ENCODE measurements at places on chromosomes 16 and 17.
A peak's percentile ranks its signal among the peaks of the same experiment; 100 is the strongest.

GRCh38 chr17:57916925-57917858 lies 38.0 kb downstream of the CUEDC1 start:
- peak; percentile 61 for DNase-seq

DNA sequence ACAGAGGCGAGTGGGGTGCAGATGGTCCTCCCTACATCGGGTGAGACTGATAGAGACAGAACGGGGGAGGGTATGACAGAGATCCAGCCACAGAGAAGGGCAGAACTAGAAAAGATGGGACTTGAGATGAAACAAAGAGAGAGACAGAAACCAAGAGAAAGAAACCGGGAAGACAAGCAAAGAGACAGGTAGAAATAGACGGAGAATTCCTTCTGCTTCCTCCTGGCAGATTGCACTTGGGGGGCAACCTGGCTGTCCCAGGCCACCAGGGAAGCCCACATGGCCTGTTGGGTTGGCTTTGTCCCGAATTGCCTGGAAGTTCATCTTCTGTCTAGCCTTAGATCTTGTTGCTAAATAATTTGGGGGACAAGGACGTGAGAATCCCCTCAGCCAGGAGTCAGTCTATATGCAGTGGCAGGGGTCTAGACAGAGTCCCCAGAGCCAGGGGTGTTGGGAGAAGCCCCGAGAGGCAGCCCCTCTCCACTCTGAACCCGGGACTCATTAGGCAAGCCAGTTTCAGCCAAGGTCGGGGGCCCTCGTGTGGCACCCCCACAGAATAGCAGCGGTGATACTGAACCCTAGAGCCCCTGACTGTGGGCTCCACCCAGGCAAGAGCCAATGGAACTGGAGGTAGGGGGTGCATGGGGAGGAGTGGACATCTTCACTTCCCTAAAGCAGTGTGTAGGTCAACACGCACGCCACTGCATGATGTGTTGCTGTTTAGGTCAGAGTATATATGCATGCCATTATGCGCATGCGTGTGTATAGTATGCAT lies 627 bp upstream of the TSPOAP1 start:
- DNase-seq = peak; percentile 37

DNA sequence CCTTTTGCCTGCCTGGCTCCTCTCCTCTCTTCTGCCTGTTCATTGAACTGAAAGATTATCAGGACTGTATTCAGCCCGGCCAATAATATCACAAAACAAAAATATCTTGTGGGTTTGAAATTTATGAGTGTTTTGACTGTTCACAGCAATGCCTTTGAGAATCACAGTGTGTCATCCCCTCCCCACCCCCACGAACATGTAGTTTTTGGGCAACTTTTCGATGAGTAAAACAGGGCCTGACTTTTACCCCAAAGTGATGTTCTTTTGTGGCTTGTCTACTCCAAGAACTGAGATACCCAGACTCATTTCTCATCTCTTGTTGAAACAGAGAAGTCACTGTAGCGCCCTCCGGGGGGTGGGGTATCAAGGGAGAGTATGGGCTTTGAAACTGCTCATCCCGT lies 675.7 kb downstream of the WWOX start:
- DNase-seq = no peak

DNA sequence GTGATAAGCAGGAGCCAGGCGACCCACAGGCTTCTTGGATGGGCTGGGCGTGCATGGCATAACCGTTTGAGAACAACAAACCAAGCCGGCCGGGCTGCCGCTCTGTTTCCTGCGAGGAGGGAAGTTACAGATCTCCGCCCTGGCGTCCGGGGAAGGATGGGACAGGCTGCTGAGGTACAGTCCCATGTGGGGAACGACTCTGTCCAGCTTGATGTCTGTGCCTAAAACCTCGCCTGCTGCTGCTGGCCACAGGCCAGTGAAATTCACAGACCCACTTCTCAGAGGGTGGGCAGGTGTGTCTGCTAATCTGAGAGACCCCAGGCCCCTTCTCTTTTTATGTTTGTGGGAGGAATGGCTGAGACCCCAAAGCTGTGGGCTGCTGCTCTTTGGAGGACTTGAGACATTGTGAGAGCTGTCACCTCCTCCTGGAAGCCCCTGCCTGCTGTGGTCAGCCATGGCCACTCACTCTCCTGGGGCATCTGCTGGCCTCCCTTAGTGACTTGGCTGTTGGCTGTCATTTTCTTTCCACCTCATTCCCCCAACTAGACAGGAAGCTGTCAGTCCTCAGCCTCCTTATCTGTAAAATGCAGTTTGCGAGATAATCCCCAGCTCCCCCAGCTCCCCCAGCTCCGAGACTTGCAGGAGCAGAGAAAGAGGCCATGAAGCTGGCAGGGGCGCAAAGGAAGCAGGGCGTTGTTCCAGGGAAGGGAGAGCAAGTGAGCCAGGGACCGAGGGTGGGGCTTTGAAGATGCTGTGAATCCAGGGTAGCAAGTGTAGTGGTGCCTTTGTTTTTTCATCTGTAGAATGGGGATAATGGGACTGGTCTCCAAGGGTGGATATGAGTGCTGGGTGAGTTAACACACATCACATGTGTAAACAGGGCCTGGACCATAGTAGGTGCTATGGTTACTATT lies 51.0 kb downstream of the CMIP start:
- DNase-seq = no peak

GRCh38 chr17:65978871-65979270 lies 213.1 kb downstream of the CEP112 start:
- no peak for DNase-seq

GRCh38 chr16:89006036-89006752 lies 29.2 kb upstream of the CBFA2T3 start:
- no peak for DNase-seq

GRCh38 chr16:80915079-80915450 lies 91.6 kb downstream of the CMC2 start:
- DNase-seq = no peak

DNA sequence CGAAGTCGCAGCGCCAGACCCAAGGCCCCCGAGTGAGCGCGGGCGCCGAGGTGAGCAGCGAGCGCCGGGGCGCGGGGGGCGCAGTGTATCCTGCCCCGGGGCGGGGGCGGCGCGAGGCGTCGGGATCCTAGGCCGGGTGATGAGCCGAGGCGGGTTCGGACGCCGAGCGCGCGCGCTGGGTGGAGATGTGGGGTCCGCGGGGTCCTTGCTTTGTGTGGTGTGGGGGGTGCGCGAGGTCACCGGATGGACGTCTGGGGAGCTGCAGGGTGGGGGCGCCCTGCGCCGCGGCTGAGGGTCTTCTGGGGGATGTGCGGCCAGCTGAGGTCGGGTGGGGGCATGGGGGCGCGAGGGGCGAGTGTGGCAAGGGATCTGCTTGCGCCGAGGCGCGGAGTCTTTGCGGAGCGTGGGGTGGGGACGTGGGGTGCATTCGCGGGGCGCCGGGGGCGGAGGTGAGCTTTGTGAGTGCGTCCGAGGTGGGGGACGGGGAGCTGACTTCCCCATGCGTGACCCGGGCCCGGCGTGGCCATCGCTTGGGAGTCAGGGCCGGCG lies 560 bp downstream of the RAI1 start:
- no peak for DNase-seq

DNA sequence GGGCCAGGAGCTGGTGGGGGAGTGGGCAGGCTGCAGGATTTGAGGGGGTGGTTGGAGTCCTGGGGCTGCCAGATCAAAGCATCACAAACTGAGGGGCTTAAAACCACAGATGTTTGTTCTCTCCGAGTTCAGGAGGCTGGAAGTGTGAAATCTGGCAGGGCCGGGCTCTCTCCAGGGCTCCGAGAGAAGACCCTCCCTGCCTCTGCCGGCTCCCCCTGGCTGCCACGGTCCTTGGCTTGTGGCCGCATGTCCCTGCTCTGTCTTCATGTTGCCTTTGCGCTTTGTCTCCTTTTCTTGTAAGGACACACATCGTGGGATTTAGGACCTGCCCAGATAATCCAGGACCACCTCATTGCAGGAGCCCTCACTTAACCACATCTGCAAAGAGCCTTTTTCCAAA lies 139.8 kb upstream of the GSE1 start:
- no peak for DNase-seq

GRCh38 chr17:8053600-8053999 lies 14.7 kb downstream of the ALOX15B start:
- DNase-seq = no peak

GRCh38 chr17:47978324-47978723 lies 7.4 kb downstream of the CDK5RAP3 start:
- DNase-seq = peak; percentile 60

GRCh38 chr17:31490019-31490650 lies 98.7 kb downstream of the RAB11FIP4 start:
- DNase-seq = no peak

DNA sequence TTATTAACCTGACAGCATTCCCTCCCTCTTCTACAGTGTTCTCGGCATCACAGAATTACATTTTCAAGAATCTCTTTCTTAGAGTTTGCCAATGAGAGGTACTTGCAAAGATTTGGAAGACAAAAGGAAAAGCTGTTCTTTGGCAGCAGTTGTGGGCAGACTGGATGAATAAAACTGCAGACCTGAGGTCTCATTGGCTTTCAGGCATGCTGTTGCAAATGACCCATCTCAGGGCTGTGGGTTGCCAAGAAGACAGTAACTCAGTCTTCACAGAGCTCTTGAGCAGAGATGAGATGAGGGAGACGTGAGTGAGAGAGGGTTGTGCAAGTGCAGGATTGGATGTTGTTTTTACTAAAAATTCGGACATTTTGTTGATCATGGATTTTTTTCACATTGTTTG lies 11.3 kb upstream of the USP31 start:
- DNase-seq = no peak

- DNase-seq = no peak
These were observed 13.0 kb downstream of the RARA start for GRCh38 chr17:40321961-40322357.

DNA sequence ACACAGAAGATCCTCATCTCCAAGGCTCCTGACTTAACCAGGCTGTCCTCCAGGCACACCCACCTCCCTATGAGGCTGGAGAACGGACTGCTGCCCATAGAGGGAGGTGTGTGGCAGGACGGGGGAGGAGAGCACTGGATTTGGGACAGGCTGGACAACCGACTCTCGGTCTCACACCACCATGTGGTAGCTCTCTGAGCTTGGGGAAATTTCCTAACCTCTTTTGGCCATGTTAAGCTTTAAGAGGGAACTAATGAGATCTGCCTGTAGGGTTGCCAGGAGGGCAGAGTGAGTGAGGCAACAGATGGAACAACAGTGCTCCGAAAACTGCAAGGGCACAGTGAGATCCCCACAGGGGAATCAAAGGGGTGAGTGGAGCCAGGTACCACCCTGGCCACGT lies 32.7 kb downstream of the RHBDL3 start:
- DNase-seq = no peak

DNA sequence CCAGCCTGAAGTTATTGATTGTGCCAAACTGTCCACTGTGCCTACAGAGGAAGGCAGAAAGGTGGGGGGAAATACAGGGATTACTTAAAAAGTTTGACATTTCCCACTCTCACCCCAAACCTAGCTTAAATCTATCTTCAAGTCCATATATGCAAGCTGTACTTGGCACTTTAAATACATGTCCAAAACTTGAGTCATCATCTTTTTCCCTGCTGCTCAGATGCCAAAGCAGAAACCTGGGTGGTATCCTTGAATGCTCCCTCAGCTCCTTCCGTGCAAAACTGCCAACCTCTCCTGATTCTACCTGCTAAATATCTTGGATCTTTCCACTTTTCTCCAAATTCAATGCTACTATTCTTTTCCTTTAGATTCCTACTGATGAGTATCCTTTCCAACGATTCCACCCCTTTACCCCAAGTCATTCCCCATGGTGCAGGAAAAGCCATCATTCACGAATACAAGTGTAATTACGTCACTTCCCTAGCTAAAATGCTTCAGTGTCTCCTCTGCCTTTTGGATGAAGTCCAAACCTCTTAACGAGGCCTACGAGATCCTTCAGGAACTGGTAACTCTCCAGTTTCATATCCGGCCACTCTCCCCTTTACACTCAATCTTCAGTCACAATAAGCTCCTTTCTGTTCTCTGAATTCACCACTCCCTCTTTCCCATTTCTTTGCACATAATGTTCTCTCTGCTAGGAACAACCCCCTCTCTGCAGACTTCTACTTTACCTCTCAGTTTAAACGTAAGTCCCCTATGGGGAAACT lies 9.3 kb downstream of the BECN1 start:
- DNase-seq = no peak

DNA sequence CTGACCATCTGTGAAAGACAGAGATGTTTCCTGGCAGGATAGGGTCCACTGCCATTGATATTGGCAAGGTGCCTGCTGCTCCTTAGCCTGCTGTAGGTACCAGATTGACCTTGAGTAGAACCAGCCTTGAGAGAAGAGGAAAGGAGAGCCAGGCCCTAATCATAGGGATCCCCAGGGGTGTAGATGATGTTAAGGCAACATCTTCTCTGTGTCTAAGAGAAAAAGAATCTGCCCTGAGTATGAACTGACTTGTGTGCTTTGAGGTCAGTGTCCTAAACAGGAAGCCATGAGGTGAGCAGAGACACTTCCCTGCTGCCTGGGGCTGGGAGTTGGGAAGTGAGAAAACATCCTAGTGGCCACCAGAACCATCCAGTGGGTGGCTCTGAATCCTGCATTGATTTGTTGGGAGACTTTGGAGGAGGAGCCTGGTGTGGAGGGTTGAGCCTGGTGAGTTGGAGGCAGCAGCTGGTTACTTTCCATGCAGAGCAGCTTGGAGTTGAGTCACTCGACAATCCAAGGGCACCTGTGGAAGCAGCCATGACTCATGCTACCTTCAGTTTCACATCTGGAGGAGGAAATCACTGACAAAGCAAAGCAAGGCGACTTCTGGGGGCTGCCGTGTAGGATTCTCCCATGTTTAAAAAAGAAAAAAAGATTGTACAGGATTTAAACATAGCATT lies 47.8 kb downstream of the BMERB1 start:
- no peak for DNase-seq

GRCh38 chr16:875182-876040 lies 74.9 kb upstream of the GNG13 start:
- DNase-seq = no peak

DNA sequence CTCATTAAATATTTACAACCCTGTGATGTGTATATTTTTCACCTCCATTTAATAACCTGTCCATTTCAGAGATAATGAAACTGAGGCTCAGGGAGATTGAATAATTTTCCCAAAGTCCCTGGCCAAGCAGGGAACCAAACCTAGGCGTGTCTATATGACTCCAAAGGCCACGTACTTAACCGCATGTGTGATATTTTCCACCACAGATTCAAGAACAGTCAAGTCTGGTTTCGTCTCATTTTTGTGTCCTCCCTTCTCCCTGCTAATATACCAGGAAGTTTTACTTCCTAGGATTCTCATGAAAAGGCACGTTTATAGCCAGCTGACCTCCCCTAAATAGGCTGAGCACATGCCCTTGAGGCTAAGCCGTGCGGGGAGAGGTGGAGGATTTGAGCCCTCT lies 15.3 kb downstream of the WFIKKN2 start:
- no peak for DNase-seq

- no peak for DNase-seq
These were observed 10.7 kb downstream of the BAIAP2 start for GRCh38 chr17:81045590-81046095.

- no peak for DNase-seq
These were observed 8.1 kb upstream of the DNASE1 start for GRCh38 chr16:3646348-3646920.

GRCh38 chr17:55410722-55411462 lies 10.7 kb downstream of the MMD start:
- DNase-seq = no peak

GRCh38 chr16:53065461-53066061 lies 10.8 kb downstream of the CHD9 start:
- no peak for DNase-seq
